ENCODE measurements at places on chromosomes 16 and 17.

- no peak for DNase-seq
These were observed 109.4 kb downstream of the CMIP start for GRCh38 chr16:81553814-81554675.

GRCh38 chr17:81003711-81004475 is 12.3 kb downstream of the CHMP6 start:
- DNase-seq: no peak

DNA sequence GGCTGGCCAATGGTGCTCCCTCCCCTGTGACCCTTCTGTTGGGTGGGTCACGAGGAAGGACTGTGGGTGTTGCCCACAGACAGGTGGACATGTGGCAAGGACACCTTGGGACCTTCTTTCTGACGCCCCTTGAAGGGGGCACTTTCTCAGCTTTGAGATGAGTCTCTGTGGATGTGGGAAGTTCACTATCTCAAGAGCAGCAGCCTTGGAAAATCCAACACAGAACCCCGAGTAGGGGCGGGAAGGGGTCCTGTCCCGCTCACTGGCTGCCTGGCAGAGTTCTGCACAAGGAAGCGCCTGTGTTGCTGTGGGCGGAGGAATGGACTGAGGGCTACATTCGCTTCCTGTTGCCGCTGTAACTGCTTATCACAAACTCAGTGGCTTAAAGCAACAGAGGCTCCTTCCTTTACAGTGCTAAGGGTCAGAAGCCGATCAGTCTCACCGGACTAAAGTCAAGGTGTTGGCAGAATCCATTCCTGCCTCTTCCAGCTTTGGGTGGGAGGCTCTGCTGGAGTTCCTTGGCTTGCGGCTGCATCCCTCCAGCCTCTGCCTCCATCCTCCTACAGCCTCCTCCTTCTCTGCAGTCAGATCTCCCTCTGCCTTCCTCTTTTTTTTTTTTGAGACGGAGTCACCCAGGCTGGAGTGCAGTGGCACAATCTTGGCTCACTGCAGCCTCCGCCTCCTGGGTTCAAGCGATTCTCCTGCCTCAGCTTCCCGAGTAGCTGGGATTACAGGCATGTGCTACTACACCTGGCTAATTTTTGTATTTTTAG is 305.2 kb downstream of the SEC14L1 start:
- DNase-seq: no peak

DNA sequence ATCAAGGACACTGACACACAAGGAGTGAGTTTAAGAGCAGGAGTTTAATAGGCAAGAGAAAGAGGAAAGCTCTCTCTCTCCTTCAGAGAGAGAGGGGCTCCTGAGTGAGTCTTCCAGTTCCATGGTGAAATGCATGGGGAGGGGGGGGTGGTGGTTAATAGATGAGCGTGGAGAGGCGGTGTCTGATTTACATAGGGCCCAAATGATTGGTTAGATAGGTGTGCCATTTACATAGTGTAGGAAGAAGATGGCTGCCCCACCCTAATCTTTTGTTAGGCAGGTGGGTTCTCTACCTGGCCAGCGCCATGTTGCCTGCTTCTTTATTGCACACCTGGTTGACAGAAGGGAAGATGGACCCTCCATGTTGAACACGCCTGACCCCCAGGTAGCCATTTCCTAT is 250.0 kb upstream of the CACNG5 start:
- no peak for DNase-seq

DNA sequence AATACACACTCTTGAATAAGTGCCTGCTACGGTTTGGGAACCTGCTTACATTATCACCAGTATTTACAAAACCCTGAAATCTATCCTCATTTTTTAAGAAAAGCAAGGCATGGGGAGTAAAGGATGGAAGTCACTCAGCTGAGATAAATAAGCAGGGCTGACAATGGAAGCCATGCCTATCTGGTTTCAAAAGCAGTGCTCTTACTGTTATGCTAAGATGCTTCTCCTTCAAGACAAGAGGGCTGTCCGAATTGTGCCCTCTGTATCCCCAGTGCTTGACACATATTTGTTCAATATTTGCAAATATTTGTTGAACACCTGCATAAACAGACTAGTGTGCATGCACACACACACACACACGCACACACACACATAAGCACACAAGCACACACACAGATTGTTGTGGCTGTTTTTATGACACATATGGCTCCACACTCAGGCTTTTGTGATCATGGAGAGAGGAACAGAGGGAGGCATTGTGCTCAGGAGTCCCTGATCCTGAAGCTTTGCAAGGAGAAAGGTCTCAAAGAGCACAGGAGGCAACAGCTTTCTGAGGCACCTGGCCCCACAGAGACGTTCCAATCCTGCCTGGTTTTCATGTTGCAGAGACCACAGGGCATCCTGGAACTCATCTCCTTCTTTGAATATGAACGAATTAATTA is 401.6 kb upstream of the CDH11 start:
- no peak for DNase-seq

DNA sequence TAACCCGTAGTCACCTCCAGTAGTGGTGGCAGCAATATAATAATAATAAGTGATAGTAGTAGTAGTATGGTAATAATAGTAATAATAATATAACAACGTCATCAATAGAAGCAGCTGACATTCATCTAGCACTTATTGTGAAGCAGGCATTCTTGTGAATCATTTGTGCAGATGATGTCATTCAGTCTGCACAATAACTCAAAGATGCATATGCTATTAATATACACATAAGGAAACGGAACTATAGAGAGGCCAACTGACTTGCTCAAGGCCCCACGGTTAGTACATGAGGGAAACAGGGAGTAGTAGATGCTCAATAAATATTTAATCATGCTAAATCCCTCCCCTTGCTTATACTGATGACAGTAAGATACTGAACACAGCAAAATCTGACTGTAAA is 35.4 kb upstream of the GAN start:
- no peak for DNase-seq
